Ovary (tissue), 10 donors: ENCODE measurements at places on chromosomes 4 and X. TPM values are rescaled to one million over a fixed set of nuclear protein-coding genes. Genes with fewer than 3 reads are reported as not detected.

The PABPC4L gene
- 2.2 TPM for polyA plus RNA-seq

The ARX gene
- polyA plus RNA-seq: 78.0 TPM

The SFRP2 gene
- polyA plus RNA-seq: 0.63 TPM

The F8 gene
- polyA plus RNA-seq: 18.9 TPM

The MSN gene
- 342 TPM for polyA plus RNA-seq

The MAGEA2B gene
- polyA plus RNA-seq: not detected

The TMPRSS11D gene
- polyA plus RNA-seq: not detected

The SPIN2A gene
- 0.40 TPM for polyA plus RNA-seq

The CFAP99 gene
- polyA plus RNA-seq: 0.10 TPM

The ARR3 gene
- polyA plus RNA-seq: not detected

The ANKRD37 gene
- 16.2 TPM for polyA plus RNA-seq

The FRMD7 gene
- 0.37 TPM for polyA plus RNA-seq

The FAM184B gene
- 0.03 TPM for polyA plus RNA-seq

The GAGE12H gene
- polyA plus RNA-seq: not detected

The SLC16A2 gene
- 37.1 TPM for polyA plus RNA-seq

The USP51 gene
- polyA plus RNA-seq: 2.8 TPM

The ADH6 gene
- polyA plus RNA-seq: 0.18 TPM

The CDS1 gene
- polyA plus RNA-seq: 4.3 TPM

The CITED1 gene
- 0.77 TPM for polyA plus RNA-seq

The CCSER1 gene
- 0.21 TPM for polyA plus RNA-seq

The WDR44 gene
- 17.2 TPM for polyA plus RNA-seq

The PLK4 gene
- polyA plus RNA-seq: 2.1 TPM

The FGF5 gene
- 0.06 TPM for polyA plus RNA-seq

The COX7B2 gene
- not detected for polyA plus RNA-seq

The GYG2 gene
- 9.0 TPM for polyA plus RNA-seq

The EREG gene
- polyA plus RNA-seq: 0.04 TPM

The RAI2 gene
- 43.6 TPM for polyA plus RNA-seq

The SYTL5 gene
- 0.37 TPM for polyA plus RNA-seq

The MAGEB2 gene
- 0.27 TPM for polyA plus RNA-seq

The GPRIN3 gene
- 1.0 TPM for polyA plus RNA-seq

The DGKK gene
- polyA plus RNA-seq: not detected

The SLC25A53 gene
- 8.4 TPM for polyA plus RNA-seq

The SATL1 gene
- polyA plus RNA-seq: 0.02 TPM

The NKX3-2 gene
- polyA plus RNA-seq: 0.10 TPM

The TLR7 gene
- 2.7 TPM for polyA plus RNA-seq

The SRPK3 gene
- polyA plus RNA-seq: 0.65 TPM

The FRMPD3 gene
- 1.3 TPM for polyA plus RNA-seq

The DUSP9 gene
- polyA plus RNA-seq: not detected

The RBM47 gene
- polyA plus RNA-seq: 10.3 TPM

The GPR101 gene
- polyA plus RNA-seq: not detected

The SERPINA7 gene
- 0.04 TPM for polyA plus RNA-seq

The NMU gene
- 0.28 TPM for polyA plus RNA-seq

The CXCL5 gene
- 0.05 TPM for polyA plus RNA-seq

The KCND1 gene
- polyA plus RNA-seq: 1.9 TPM

The MAP7D2 gene
- polyA plus RNA-seq: 1.7 TPM

The PHOX2B gene
- not detected for polyA plus RNA-seq

The PABPC5 gene
- 5.8 TPM for polyA plus RNA-seq

The CYP4V2 gene
- 8.5 TPM for polyA plus RNA-seq

The CLCN4 gene
- polyA plus RNA-seq: 3.0 TPM

The CXorf49 gene
- not detected for polyA plus RNA-seq

The PCYT1B gene
- 4.8 TPM for polyA plus RNA-seq

The HELQ gene
- 15.5 TPM for polyA plus RNA-seq

The ZAR1 gene
- polyA plus RNA-seq: 0.31 TPM

The LUZP4 gene
- not detected for polyA plus RNA-seq

The GC gene
- polyA plus RNA-seq: not detected

The FAM47A gene
- not detected for polyA plus RNA-seq

The WAS gene
- 1.3 TPM for polyA plus RNA-seq
